ENCODE measurements at places on chromosomes 12 and 14.

DNA sequence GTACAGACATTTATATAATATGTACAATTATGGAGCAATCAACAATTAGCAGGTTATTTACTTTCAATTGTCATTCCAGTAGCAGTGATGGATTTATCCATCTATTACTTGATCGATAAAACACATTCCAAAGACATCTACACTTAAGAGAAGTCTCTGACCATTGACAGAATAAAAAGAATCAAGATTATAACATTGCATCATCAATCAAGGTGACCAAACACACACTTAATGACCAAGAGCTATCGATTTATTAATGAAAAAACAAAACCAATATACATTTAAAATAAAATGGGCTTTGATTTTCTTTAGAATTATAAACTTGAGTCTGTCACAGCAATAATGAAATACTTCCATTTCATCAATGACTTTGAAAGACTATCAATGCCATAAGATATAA is 170.2 kb upstream of the CDKN3 start:
- DNase-seq: no peak

DNA sequence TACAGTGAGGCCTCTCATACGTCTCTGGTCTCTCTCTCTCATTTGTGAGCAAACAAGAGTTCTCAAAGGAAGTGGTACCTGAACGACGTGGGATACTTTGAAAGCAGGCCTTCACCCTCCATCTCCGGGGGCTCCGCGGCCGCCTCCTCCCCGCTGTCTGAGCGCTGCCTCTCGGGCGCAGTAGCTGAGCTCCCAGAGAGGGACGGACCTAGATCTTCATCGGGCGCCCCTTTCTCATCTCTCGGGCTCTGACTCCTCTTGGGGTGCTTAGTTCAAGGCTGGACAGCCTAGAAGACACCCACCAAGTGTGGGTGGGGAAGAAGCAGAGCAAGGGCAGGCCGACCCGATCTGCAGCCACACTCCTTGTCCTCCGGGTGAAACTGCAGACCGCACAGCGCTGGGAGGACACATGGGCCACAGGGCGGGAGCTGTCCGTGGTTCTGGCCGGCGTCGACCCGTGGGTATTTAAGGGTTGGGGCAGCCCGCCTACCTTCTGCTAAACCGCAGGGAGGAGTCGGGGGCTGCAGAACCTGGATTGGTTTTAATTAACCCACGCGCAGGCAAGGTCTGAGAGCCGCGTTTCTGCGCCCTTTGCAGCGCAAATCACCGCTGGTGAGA is 92.7 kb downstream of the PAH start:
- no peak for DNase-seq

DNA sequence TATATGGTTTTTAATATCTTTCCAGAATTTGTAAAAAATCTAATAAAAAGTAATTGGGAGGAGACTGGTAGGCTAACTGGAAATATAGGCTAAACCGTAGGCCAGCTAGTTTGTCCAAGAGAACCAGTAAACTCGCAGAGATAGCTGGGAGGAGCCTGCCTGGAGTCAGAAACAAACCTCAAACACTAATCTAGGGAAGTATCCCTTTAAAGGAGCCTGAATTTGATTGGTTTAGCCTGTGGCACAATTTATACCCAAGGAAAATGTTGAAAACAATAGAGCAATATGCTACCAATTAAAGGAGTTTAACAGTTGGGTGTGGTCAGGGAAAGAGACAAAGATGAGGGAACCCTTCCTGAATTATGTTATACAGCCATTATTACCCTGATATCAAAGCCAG is 109.6 kb downstream of the EML5 start:
- DNase-seq: no peak

DNA sequence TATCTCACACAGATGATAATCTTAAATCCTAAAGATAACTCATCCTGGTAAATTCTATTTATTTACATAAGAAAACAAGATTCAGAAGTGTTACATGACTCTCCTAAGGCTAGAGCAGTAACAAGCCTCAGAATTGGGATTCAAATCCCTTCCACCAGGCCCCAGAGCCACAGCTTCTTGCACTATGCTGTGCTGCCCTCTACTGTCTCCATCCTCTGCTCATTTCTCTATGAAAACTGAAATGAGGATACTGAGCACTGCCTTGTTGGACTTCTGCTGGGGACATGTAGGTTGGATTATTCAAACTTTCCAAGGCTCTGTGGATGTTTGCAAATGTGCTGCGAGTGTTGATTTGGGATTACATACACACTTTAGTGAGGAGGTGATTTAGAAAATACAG is 23.5 kb upstream of the C12orf50 start:
- no peak for DNase-seq

- no peak for DNase-seq
These were observed 12.2 kb downstream of the RIMBP2 start for GRCh38 chr12:130703733-130704375.

- no peak for DNase-seq
These were observed 3.0 kb upstream of the MIPOL1 start for GRCh38 chr14:37194698-37195097.

DNA sequence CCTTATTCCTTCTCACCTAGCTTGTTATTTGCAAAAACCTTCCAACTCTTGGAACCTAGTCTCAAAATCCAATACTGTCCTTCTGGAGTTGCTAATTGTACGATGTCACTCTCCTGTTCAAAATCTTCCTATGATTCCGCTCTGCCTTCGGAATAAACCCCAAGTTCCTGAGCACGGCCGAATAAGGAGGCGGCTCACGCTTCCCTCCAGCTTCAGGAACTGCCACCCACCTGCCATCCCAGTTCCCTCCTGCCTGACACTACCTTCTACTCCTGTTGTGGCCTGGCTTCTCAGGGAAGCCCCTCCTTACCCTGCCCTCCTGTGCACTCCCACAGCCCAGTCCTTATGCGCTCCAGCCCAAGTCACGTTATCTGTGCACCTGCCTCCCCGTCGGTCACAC is 73.2 kb downstream of the SETD3 start:
- DNase-seq: no peak

- no peak for DNase-seq
These were observed 21.8 kb downstream of the MDM1 start for GRCh38 chr12:68310370-68310769.
